SJSA1 (cell line): ENCODE measurements at places on chromosomes 1 and 21. TPM values are rescaled to one million over a fixed set of nuclear protein-coding genes. Genes with fewer than 3 reads are reported as not detected.

- H3K27ac ChIP-seq = no peak overlapping the region
- peaks cover 21% of the 10 kb centered on the region for H3K27me3 ChIP-seq
- no peak for DNase-seq
- H3K36me3 ChIP-seq = no peaks in the 10 kb centered on the region
- H3K4me1 ChIP-seq = no peaks in the 10 kb centered on the region
Measured at GRCh38 chr1:42128499-42128898, 24.7 kb upstream of the GUCA2B start.

DNA sequence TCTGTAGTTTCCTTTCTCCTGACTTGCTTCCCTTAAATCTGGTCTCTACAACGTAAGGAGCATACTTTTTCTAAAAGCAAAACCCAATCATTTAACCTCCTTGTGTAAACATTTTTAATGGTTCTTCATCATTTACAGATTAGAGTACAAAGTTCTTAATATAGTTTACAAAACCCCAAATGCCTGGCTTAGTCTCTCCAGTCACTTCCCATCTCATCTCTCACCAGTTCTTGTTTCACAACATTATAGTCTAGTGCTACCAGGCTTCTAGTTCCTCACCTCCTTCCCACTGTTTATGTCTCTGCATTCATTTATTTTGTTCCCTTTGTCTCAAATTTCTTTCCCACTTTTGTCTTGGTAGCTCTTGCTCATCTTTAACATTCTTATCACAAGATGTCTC lies 168.4 kb downstream of the FASLG start:
- no peak overlapping the region for H3K4me3 ChIP-seq
- no peaks in the 10 kb centered on the region for H3K36me3 ChIP-seq

GRCh38 chr1:58107943-58108342 lies 438.6 kb downstream of the OMA1 start:
- no peak overlapping the region for H3K4me3 ChIP-seq
- no peak for DNase-seq
- H3K27ac ChIP-seq = no peak overlapping the region
- no peaks in the 10 kb centered on the region for H3K4me1 ChIP-seq
- no peaks in the 10 kb centered on the region; the same call in 1 of the 2 replicates for H3K27me3 ChIP-seq

DNA sequence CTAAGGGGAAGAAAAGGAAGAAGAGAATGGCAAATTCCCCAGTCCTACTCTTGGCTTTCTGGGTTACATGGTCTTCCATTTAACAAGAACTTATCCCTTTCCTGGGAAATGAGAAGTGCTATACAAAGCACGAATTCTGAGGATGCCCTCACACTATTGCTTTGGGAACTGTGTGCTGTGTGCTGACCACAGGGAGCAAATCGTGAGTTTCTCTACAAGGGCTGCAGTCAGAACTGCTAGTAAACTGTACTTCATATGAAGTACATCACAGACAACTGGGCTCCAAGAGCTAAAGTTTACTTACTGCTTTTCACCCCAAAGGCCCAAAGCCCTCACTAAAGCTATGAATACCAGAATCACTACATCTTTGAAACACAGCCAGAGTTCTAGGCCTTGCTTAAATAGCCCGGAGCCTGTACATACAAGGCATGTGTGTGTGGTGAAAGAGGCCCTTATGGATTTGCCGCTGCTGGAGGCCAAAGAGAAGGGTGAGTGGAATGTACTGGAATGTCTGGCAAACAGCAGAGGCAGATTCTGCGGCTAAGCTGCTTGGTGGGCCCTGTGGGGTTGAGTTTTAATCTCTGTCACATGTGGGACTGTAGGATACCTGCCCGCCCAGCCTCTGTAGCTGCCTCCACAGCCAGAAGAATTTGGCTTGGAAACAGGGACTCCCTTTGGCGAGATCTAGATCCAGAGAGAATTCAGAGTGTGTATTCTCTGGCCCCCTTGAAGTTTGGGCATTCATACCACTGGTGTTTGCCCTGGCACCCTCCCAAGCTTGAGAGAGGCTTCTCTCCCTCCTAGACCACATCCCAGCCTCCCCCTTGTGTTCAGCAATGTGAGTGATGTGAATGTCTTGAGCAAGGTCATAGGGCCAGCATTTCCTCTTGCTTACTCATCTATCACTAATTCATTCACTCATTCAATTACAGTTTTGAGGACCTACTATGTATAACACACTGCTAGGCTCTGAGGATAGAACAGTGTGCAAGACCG lies 21.9 kb upstream of the TRIM67 start:
- DNase-seq = peak; percentile 97
- H3K36me3 ChIP-seq = no peaks in the 10 kb centered on the region
- peaks cover 52% of the 10 kb centered on the region for H3K4me1 ChIP-seq
- no peaks in the 10 kb centered on the region for H3K27me3 ChIP-seq

DNA sequence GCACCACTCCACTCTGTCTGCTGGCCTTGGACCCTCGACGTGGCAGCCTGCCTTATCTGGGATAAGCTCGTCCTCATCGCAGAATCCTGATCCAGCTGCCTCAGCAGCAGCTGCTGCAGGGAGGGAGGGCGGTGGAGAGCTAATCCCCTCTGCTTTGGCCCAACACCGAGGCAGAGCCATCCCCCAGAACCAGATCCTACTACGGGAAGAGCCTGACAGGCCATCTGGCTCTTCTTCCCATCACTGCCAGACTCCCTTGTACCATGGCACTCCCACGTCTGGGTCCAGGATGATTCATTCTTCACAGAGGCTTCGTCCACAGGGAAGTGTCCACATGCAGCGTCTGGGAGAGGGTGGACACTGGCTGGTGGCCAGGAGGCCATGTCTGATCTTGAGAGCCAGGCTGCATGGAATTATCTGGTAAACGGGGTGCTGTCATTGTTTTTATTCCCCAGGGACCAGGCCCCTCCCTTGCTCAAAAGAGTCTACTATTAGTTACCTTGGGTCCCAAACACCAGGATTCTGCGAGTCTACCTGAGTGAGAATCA lies 14.6 kb upstream of the PKP1 start:
- no peak overlapping the region for H3K4me3 ChIP-seq
- H3K27ac ChIP-seq = no peak overlapping the region; the same call in 1 of the 2 replicates
- H3K4me1 ChIP-seq = peaks cover 28% of the 10 kb centered on the region
- H3K27me3 ChIP-seq = no peaks in the 10 kb centered on the region

GRCh38 chr1:194355488-194356106 lies 1169.2 kb upstream of the B3GALT2 start:
- H3K27me3 ChIP-seq = no peaks in the 10 kb centered on the region
- H3K4me1 ChIP-seq = no peaks in the 10 kb centered on the region
- no peak overlapping the region for H3K27ac ChIP-seq
- DNase-seq = no peak

DNA sequence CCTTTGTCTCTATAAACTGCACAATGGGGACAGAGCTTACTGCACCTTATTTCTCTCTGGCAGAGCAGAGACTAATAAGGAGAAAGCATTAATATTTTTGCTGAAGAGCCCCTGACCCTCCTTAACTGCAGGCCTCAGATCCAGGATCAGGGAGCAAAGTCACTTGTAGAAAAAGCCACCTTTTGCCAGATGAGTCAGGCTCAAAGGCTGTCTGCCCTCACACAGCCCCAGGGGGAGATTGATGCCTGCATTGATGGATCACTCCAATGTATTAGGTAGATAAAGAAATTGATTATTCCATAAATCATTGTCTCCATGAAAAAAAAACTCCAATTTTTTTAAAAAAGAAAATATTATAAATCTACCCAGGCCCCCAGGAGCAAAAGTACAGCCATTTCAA lies 15.8 kb downstream of the GRIK3 start:
- H3K4me3 ChIP-seq = no peak overlapping the region
- no peaks in the 10 kb centered on the region for H3K27me3 ChIP-seq
- no peaks in the 10 kb centered on the region for H3K4me1 ChIP-seq
- H3K27ac ChIP-seq = no peak overlapping the region
- H3K36me3 ChIP-seq = no peaks in the 10 kb centered on the region
- no peak for DNase-seq

GRCh38 chr1:182143154-182143657 lies 81.7 kb upstream of the ZNF648 start:
- H3K27me3 ChIP-seq = no peaks in the 10 kb centered on the region
- H3K4me3 ChIP-seq = no peak overlapping the region
- no peaks in the 10 kb centered on the region for H3K36me3 ChIP-seq

- peak overlapping the region; percentile 96 for H3K27ac ChIP-seq
- DNase-seq = peak; percentile 15
- no peaks in the 10 kb centered on the region for H3K36me3 ChIP-seq
- peaks cover 67% of the 10 kb centered on the region for H3K4me1 ChIP-seq
- H3K4me3 ChIP-seq = no peak overlapping the region
Measured at GRCh38 chr1:234725177-234726132, 115.5 kb upstream of the IRF2BP2 start.

DNA sequence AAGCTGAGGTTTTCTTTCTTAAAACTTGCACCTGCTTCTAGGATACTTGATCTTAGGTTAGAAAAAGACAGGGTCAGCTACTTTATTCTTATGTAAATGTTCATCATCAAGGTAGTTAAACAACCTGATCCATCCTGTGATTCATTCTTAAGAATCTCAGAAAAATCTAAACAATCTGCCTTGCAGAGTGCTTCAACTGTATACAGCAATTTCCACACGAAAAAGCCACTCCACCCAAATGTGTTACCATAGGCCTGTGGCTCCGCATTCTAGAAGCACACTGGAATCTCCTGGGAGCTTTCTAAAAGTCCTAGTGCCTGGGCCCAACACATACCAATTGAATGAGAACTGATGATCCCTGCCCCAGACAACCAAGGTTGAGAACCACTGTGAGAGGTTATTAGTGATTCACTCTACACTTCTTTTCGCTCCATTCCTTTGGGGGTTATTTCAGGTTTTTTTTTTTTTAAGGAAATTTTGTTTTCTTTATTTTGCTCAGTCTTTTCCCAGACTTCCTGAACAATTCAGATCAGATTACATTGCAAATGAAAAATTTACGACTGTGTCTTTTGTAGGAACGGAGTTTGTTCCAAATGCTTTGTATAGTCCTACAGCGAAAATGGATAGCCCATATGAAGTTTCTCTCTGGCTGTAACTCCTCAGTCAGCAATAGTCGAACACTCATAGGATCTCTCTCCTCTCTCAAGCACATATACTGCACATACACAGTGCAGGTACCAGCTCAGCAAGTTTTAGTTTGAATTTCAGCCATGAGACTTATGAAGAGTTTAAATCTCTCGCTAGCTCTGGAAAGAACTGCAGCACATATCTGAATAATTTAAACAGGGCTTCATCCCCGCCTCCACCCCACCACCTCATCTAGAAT lies 16.1 kb downstream of the SMYD2 start:
- peak; percentile 70 for DNase-seq
- no peaks in the 10 kb centered on the region for H3K27me3 ChIP-seq
- H3K27ac ChIP-seq = peak overlapping the region; percentile 44; the same call in 1 of the 2 replicates
- peaks cover 35% of the 10 kb centered on the region for H3K4me1 ChIP-seq

GRCh38 chr1:76257823-76258222 lies 183.3 kb downstream of the ST6GALNAC3 start:
- no peak overlapping the region for H3K27ac ChIP-seq
- no peak overlapping the region for H3K4me3 ChIP-seq
- H3K4me1 ChIP-seq = peaks cover 20% of the 10 kb centered on the region
- no peaks in the 10 kb centered on the region for H3K36me3 ChIP-seq
- H3K27me3 ChIP-seq = no peaks in the 10 kb centered on the region
- no peak for DNase-seq

DNA sequence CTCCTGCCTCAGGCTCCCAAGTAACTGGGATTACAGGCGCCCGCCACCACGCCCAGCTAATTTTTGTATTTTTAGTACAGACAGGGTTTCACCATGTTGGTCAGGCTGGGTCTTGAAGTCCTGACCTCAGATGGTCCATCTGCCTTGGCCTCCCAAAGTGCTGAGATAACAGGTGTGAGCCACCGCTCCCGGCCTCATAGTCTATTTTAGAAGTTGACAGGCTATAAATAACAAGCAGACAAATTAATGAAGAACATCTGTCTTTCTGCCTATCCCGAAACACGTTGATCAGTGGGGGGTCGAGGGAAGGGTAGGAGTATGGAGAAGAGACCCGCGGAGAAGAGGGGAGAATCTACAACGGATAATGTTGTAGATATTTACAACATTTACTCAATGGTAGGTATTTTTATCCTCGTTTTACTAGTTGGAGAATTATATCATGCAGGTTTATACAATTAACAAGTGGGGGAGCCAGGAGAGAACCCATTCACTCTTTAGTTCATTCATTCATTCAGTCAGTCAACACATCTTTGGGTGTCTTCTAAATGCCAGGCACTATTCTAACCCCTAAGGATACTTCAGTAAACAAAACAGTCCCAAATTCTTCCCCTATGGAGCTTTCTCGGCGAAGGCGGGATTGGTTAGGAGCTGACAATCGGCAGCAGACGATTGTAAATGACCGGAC lies 497 bp upstream of the IFNAR2 start:
- peaks cover 8% of the 10 kb centered on the region; the same call in 1 of the 2 replicates for H3K4me1 ChIP-seq
- DNase-seq = peak; percentile 36

DNA sequence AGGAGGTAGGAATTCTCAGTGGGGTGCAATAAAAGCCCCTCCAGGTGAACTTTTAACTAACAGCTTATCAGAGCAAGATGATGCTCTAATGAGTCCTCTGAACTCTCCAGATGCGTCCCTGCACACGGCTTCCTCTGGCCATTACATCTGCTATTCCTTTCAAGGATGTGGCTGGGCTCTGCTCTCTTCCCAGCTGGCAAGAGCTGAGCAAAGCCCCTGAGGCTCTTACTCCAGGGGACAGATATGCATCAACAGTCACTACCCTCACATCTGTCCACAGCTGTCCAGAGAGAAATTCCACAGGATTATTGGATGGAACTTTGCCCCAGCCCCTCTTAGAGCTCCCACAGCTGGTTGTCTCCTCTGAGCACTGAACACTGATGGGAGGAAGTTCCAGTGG lies 267.8 kb downstream of the C1orf94 start:
- H3K27me3 ChIP-seq = no peaks in the 10 kb centered on the region
- no peak overlapping the region for H3K4me3 ChIP-seq
- no peaks in the 10 kb centered on the region for H3K36me3 ChIP-seq
- no peaks in the 10 kb centered on the region for H3K4me1 ChIP-seq
- H3K27ac ChIP-seq = no peak overlapping the region
- no peak for DNase-seq

GRCh38 chr1:115118611-115119010 lies 29.3 kb upstream of the TSPAN2 start:
- no peak overlapping the region for H3K27ac ChIP-seq
- peaks cover 26% of the 10 kb centered on the region for H3K4me1 ChIP-seq
- no peaks in the 10 kb centered on the region for H3K36me3 ChIP-seq

DNA sequence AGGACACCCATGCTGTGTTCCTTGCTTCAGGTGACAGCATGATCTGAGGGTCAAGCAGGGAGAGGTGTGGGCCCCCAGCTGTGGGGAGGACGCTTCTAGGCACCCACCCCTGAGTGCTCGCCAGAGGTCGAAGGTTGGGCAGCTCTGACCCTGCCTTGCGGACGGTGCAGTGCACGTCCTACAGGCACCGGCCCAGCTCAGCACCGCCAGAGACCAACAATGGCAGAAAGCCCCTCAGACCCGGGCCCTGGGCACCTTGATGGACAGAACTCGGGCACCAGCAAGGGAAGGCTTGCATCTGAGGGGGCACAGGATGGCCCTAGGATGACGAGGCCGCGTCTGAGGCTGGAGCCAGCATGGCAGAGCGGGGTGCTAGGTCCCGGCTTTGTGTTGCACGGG lies 24.7 kb downstream of the NADK start:
- no peaks in the 10 kb centered on the region for H3K4me1 ChIP-seq
- DNase-seq = no peak
- H3K4me3 ChIP-seq = no peak overlapping the region
- peaks cover 60% of the 10 kb centered on the region for H3K36me3 ChIP-seq

Gene REN
- not detected in 2 replicates for total RNA-seq

Gene ASCL5
- not detected in 2 replicates for total RNA-seq

Gene CELA3A
- total RNA-seq = not detected in 2 replicates

Gene CD160
- total RNA-seq = 0.18 TPM in 1 of 2 replicates, not detected in the other

Gene UBE2U
- total RNA-seq = not detected in 2 replicates

Gene CEP104
- total RNA-seq = 14.8 and 51.1 TPM in 2 replicates

Gene TIAM1
- 7.8 and 8.3 TPM in 2 replicates for total RNA-seq

Gene EVA1C
- 13.4 and 19.6 TPM in 2 replicates for total RNA-seq

Gene SIPA1L2
- 9.9 and 10.4 TPM in 2 replicates for total RNA-seq

Gene PLEKHA6
- 0.16 and 0.76 TPM in 2 replicates for total RNA-seq

Gene PPM1J
- total RNA-seq = not detected in 2 replicates

Gene LHX8
- 20.5 and 32.2 TPM in 2 replicates for total RNA-seq

Gene SUSD4
- 0.03 and 0.74 TPM in 2 replicates for total RNA-seq
